ENCODE measurements at places on chromosomes 12 and 14.

- DNase-seq = no peak
Measured at GRCh38 chr14:49984424-49984823, 91.5 kb downstream of the ARF6 start.

DNA sequence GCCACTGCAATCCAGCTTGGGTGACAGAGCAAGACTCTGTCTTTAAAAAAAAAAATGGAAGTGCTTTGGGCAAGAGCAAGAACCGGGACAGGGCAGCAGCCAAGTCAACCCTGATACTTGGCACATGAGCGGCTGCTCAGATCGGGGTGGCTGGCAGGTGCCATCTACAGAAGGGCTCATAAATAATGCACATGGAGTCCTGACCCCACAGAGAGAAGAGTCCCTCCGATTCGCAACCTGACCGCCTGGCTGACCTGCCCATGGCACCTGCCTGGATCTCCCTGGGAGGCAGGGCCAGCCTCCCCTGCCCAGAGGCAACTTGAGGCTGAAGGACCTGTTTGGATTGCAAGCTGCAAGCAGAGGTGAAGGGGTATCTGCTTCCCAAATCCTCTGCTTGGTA is 9.6 kb upstream of the TMEM120B start:
- no peak for DNase-seq

DNA sequence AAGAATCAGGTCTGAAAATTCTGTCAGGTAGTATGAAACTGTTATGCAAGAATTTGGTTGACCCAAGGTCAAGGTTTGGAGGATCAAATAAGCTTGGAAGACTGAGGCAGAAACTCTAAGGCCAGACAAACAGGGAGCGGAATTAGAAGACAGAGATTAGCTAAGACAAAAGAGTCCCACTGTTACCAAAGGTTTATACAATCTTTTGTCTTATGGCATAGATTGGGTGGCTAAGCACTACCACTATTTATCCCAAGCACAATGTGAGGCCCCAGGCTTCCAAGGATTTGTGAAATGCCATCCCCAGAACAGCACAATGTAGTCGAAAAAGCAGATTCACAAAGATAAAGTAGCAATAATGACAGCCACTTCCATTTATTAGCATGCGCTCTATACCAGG is 311.2 kb downstream of the SEC23A start:
- no peak for DNase-seq

DNA sequence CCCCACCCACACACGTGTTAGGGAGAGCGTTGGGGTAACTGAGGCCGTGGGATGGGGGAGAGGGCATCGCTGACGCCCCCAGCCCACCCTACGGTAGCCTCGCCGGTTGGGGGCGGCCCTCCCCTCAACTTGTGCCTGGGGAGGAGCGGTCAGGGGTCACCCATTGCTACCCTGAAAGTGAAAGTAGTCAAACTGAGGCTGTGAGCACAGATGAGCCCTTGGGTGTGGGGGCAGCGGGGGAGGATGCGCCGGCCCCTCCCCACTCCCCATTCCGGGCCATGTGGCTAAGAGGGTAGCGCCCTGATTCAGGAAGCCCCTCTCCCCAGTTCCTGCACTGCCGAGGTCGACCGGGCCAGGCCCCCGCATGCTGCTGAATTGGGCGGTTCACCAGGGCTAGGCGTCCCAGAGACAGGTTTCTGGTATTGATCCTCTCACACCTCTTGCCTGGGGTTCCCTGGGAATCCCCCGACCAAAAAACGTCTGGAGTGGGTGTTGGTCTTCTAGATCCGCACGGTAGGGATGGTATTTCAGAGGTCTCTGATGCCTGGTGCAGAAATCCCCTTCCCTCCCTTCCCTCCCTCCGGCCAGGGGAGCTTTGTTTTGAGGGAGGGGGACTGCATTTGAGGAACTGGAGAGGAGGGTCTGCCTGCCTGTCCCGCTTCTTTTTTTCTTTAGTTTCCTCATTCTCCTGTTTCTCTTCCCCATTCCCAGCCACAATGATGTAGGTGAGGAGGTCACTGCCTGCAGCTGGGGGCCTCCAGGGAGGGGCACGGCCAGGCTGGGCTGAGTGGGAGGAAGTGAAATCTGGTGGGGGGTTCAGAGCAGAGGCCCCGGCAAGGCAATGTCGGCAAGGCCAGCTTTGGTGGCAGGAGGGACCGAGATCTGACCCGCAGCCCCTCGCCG is 1.0 kb downstream of the SH2B3 start:
- no peak for DNase-seq

DNA sequence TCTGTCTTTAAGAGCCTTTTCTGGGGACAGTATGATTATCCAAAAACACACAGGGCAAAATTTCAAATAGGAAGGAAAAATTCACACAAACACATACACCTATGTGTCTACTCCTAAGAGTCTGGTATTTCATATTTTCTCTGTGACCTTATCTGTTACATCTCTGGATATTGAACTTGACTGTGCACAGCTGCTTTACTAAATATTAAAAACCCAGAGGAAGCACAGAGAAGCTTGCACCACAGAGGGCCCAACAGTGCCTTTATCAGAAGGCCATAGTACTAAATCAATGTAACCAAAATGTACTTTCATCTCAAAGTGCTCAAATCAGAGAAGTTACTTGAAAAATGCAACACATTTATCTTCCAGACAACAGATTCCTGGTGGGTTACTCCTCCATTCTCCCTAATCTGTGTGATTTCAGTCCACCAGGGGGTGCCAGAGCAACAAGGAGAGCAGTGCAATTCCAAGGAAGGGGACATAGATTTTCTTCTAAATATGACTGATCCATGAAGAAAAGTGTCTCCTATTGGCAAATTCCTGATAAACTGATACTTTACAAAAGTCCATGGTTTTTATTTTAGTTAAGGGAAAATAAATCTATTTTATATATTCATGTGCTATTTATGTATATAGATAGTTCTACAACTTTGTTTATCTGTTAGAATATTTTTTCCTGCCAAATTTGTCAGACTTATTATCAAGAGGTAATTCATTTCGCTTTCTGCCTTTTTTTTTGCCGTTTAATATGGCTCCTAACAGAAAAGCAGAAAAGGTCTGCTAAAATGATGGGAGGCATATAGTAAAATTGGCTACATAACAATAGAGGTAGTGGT is 617.6 kb downstream of the LRFN5 start:
- no peak for DNase-seq

DNA sequence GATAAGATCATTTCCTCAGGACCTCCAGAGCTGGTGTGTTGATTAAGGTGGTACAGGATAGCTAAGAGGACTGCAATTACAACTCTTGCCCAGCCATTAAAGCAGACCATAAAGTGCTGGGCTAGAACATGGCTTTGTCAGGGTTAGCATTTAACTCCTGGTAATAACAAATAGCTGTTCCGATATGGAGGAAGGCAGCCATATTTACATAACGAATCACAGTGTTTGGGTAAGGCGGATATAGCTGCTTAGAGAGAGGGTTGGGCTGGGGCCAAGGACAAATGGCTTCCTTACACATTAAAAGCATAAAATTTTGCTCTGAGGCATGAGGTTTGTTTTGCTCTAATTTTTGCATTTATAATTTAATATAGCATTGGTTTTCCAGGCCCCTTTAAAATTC is 297.7 kb upstream of the DDHD1 start:
- DNase-seq = no peak

GRCh38 chr14:85523624-85524023 is 6.3 kb upstream of the FLRT2 start:
- no peak for DNase-seq

GRCh38 chr12:92275443-92276154 is 130.0 kb upstream of the BTG1 start:
- DNase-seq = no peak

DNA sequence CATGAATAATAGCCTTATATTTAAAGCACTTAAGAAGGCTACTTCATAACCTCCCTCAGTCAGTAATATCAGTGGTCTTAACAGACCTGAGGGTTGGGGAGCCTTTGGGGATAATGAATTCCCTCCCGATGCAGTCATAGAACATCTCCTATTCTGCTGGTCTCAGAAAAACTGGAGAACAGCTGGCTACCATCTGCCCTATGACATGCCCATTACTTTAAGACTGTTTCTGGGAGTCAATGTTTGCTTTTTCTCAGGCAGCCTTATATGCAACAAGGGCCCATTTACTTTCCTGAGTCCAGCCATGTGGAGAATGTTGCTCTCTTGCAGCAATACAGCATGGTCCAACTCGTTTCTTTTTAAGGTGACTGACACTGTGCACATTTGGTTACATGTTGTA is 161.7 kb upstream of the PARP11 start:
- no peak for DNase-seq

DNA sequence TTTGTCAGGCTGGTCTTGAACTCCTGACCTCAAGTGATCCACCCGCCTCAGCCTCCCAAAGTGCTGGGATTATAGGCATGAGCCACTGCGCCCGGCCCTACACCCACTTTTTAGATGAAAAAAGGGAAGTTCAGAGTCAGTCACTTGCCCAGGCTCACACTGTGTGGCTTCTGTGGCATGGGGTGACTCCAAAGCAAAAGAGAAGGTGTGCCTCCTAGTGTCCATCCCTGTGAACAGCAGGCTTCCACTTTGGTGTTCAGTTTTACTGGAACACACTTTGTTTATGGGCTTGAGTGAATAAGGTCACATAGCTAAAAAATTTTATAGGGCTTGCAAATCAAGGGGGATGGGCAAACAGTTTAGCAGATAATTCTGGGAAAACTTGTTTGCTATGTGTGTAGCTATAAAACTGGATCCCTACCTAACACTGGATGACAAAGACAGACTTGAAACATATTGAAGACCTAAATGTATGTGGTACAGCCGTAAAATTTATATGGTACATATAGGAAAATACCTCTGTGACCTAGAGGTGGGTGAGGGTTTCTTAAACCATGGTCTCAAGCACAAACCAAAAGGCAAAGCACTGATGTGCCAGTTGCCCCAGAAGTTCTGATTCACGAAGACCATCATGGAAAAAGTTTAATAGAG is 54.9 kb downstream of the EID3 start:
- DNase-seq = peak; percentile 28

GRCh38 chr14:82731526-82731925 is 1197.9 kb upstream of the SEL1L start:
- DNase-seq = no peak

GRCh38 chr14:104339829-104340228 is 201.4 kb downstream of the KIF26A start:
- DNase-seq = no peak

DNA sequence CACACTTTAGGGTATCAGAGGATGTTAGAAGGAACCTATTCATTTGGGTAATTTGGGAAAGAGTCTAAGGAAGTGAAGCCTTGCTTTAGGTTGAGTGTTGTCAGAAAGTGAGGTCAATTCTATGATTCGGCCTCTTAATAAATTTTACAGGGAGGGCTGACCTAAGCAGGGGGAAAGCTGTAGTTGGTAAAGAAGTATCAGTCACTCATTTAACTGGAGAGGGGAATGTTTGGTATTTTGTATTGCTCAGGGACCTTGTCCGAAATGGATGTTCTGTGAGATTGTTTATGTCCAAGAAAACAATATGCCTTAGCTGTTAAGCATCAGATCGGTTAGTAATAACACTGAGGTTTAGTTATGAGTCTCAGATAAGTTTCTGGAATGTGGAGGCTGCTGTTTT is 7.3 kb downstream of the CAND1 start:
- no peak for DNase-seq

DNA sequence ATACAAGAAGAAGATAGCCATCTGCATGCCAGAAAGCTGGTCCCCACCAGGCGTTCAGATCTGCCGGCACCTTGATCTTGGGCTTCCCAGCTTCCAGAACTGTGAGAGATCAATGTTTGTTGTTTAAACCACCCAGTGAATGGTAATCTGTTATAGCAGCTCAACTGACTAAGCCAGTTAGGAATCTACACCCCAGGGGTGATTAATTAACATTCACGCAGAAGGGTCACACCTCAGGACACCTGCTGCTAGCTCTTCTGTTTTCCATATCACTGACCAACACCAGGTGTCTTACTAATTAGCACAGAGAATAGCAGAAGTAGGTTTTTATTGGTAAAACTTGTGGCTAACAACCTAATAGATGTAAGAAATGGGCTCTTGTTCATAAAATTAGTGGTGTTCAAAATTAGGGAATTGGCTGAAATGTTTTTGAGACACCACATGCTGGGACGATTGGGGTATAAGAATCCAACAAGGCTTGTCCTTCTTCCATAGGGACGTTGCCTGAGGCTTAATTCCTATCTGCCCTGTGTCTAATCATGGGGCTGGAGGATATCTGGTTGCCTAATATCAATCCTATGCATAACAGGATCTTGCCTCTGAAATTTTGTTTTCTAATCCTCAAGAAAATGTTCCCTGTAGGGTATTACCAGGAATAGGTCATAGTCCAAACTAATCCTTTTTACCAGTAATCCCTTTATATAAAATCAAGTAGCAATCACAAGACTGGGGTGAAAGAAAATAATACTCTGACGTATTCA is 42.0 kb upstream of the CHST11 start:
- peak; percentile 32 for DNase-seq

DNA sequence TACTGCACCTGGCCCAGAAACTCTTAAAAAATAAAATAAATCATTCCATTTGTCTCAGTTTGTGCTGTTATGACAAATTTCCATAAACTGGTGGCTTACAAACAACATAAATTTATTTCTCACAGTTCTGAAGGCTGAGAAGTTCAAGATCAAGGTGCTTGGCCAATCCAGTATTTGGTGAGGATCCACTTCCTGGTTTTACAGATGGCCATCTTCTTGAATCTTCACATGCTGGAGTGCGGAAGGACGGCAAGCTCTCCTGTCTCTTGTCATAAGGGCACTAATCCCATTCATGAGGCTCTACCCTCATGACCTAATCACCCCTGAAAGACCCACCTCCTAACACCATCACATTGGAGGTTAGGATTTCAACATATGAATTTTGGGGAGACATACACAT is 29.9 kb upstream of the MYBPC1 start:
- DNase-seq = no peak

DNA sequence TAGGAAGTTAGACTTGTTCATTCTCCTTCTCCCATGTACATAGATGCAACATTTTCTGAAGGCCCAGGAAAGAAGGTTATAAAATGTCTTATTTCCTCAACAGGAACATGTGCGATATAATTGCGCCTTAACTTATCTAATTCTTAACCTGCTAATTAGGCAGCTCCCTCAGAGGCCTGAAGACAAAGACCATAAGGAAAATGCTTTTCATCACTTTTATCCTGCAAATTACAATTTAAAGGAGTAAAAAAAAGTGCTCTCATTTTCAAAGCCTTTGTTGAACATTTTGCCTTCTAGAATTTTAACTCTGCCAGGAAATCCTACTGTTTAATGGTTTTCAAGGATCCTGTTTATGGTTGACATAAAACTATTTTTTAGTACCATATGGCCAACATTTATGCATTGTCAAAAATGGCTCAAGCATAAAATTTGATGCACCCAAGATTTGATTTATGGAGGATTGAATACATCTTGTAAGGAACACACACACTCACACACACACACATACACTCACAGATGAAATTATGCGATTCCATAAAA is 660.4 kb upstream of the TMEM132C start:
- DNase-seq = no peak

- DNase-seq = peak; percentile 83
Measured at GRCh38 chr12:46164186-46164761, 104.6 kb downstream of the SLC38A1 start.

GRCh38 chr12:125092872-125093680 is 27.8 kb downstream of the AACS start:
- DNase-seq = peak; percentile 25

All from foreskin keratinocyte (primary cell).